ENCODE measurements at places on chromosomes 5 and 9.

DNA sequence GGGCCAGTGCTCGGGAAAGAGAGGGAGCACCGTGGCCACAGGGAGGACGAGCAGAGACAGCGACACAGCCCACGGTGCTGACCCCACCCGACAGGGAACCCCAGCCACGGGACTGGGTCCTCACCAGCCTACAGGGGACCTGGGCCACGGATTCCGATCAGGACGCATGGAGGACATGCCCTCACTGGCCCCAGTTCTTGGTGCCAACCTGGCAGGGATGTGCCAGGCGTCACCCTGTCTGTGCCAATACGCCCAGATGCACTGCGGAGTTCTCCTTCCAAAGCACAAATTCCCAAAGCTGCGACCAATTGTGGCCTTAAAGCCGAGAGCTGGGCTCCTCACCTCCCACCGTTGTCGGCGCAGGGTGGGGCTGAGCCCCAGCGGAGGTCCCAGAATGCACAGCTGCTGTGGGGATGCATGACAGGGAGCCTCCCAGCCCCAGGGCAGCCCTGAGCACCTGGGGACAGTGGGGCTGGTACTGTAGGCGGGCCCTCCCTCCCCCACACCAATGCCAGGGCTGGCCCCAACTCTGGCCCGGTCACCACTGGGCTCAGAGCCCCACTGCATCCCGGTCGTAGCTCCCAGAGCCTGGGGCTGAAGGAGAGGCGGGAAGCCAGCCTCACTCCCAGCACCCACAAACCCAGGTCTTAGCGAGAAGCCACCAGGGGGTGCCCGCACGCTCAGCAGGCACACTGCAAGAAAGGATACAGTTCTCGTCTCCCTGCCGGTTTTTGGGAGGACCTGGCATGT lies 44.2 kb downstream of the NKD2 start:
- no peak for DNase-seq

DNA sequence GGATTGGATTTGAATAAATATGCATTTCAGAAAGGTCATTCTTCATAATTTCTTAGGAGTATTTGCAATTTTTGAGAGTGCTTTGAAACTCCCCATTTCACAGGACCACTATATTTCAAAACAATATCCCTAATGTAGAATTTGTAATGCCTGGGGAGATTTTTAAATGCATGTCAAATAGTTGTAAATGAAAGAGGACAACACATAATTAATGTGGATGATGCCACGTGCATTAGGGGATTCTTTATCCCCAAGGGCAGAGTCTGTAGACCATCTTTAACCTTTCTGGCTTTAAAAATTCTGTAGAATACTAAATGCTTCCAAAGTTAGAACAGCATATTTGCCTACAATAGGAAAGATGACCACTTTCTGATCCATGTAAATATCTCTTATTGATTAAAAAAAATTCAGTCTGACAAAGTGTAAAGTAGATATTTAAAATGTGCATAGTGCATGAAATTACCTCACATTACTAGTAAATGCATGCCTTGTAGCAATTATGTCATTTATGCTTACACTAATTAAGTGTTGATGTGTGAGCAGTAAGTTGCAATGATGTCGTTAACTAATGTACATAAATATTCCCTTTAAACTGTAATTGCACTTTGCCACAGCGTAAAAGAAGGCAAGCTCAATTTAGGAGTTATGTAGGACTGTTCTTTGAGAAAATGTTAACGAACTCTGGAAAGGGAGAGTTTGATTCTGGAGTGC lies 416.1 kb downstream of the PSAT1 start:
- DNase-seq: no peak

- no peak for DNase-seq
Observed at GRCh38 chr9:89359751-89360261, 41.5 kb downstream of the SECISBP2 start.

DNA sequence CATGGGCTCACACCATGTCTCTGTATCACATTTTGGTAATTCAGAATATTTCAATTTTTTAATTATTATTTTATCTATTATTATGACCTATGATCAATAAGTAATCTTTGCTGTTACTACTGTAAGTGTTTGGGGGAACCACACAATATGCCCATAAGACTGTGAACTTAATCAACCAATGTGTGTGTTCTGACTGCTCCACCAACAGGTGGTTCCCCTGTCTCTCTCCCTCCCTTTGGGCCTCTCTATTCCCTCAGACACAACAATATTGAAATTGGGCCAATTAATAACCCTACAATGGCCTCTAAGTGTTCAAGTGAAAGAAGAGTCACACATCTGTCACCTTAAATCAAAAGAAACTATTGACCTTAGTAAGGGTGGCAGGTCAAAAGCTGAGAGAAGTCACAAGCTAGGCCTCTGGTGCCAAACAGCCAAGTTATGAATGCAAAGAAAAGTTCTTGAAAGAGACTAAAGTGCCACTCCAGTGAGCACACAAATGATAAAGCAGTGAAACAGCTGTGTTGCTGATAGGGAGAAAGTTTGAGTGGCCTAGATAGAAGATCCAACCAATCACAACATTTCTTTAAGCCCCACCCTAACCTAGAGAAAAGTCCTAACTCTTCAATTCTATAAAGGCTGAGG lies 88.7 kb downstream of the DEPDC1B start:
- DNase-seq: no peak

DNA sequence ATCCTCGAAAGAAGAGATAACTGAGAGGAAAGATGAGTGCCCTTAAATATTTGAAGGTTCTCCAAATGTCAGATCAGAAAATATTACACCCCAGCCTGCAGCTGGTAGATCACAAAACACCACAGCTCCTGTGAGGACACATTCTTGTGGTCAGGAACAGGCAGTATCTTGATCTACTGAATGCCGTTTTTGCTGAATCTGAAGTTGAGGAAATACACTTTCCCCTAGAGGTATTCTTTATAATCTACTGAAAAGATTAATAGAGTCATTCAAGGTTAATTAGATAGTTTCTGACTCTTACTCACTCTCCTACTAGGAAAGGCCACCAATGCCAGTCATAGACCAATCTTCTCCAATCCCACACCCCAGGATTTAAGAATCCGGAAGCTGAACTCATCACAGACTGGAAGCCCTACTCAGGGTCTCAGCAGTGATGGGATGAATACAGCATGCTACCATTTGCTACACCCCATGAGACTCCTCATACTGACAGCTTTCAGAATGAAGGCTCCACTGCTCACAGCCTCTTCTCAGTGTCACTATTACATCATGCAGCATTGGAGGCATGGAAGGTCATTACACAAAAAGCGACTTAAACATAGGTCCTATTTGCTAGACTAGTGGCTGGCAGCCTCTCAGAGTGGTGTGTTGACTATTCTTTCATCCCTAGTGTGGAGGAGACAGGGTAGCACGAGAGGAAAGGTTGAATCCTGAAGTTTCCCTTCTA lies 143.9 kb upstream of the SLC1A3 start:
- no peak for DNase-seq
